Activated T-cell treated with anti-CD3 and anti-CD28 coated beads for 4 hours (primary cell): ENCODE measurements at places on chromosomes 2 and 18.

GRCh38 chr2:108853421-108853820 lies 66.8 kb downstream of the CCDC138 start:
- DNase-seq, result no peak

- no peak for DNase-seq
These were observed 93.5 kb downstream of the CAPN13 start for GRCh38 chr2:30713698-30714097.

GRCh38 chr2:180732337-180732736 lies 248.1 kb upstream of the UBE2E3 start:
- no peak for DNase-seq

DNA sequence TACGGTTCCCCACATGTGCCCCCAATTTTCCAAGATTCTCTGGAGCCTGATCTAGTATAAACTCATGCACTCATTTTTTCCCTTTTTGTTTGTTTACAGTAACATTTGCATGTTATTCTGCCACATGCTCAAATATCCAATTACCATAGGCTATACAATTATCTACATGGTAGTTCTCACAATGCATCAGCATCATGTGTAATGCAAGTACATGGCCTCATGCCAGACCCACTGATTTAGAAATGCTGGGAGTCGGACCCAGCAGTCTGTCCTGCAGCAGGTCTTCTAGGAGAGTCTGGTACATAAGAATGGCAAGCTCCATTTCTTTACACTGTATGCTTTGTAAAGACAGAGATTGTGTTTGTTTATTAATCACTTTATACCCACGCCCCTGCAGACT lies 107.7 kb downstream of the CBLN2 start:
- no peak for DNase-seq

DNA sequence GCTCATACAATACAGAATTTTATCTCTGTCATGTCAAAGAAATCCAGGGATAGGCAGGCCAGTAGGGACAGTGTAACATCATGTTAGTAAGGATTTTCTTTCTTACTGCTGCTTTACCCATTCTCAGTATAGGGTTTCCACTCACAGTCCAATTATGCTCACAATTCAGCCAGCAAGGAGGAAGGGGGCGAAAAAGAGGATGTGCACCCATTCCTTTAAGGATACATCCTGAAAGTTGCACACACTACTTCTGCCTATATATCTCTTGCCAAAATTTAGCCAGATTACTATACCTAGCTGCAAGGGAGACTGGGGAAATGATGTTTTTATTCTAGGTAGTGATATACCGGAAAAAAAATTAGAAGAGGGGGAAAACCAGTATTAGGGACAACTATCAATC lies 66.1 kb downstream of the BAZ2B start:
- no peak for DNase-seq

DNA sequence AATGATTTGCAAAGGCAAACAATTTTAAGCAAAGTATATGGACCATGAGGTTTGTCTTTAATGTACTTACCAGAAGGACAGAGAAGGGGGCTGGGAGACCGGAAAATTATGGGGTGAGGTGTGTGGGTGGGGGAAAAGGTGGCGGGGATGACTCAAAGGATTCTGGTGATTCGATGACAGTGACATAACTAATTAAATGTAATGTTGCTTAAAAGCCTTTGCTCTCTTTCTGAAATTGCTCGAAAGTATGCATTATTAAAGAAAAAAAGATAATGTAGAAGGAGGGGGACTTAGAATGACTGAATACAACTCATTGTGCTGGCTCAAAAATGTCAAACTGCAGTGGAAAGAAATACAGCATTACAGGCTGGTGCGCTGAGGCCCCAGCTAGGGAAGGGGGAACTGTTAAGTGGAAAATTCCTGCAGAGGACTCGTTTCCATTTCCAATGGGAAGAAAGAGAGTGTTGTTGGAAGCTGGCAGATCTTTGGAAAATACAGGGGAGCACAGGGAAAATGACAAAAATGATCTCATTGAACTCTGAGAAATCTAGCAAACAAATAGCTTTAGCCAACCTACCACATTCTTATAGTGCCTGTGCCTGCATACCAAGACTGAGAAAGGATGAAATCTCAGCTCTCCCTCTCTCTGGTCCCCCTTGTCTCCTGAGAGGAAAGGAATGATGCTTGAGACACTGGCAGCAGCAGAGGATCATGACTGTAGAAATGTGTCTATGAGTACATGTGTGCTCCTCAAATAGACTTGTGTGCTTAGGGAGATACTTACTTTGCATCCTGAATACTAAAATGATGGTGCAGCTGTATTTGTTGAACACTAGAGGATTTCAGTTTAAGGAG lies 632.4 kb downstream of the NYAP2 start:
- DNase-seq, result no peak

GRCh38 chr2:59578349-59578748 lies 975.1 kb downstream of the BCL11A start:
- DNase-seq, result no peak

DNA sequence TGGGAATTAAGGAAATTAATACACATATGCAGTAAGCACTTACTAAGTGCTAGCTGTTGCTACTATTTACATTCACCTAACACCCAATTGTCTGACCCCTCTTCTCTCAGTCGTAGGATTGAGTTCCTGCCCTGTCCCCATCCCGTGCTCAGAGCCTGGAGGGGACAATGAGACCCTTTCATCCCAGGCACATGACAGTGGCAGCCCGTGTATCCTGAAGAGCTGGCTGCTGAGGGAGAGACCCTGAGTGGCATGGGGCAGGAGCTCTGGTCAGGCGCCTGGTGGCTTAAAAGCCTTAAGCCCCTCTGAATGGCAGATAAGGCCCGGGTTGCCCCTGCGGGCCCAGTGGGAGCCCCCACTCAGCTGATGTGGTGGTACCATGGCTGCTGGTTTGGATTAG lies 99.0 kb downstream of the DYSF start:
- DNase-seq, result no peak

- no peak for DNase-seq
These were observed 101.7 kb downstream of the NRP2 start for GRCh38 chr2:205783872-205784499.
